ENCODE measurements at places on chromosomes 2 and 18.

- DNase-seq, result no peak
Measured at GRCh38 chr18:34223893-34224422, 755 bp downstream of the NOL4 start.

DNA sequence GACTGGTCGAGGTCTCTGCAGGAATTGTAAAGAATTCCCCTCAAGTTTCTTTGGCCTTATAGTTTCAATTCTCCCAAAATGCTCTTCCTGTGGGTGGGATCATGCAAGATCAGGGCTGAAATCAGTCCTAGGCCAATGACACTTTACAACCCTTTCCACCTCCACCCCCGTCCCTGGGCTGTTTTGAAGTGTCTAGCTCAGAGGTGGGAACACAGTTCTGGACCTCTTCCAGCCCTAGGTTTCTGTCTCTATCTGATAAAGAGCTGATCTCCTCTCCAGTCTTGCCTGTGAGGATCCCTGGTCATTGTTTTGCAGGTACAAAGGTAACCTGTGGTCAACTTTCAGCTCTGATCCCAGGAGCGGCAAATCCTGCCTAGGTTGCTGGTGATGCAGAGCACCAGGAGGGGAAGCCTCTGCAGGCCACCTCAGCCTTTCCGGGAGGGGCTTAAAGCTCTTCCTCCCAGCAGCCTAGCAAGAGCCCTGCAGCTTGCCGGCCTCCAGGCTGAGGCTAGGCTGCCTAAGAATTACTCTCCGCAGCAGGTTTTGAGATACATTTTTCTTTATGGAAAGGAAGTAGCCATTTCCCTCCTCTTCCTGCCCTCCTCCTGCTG is 69.8 kb upstream of the WIPF1 start:
- no peak for DNase-seq

DNA sequence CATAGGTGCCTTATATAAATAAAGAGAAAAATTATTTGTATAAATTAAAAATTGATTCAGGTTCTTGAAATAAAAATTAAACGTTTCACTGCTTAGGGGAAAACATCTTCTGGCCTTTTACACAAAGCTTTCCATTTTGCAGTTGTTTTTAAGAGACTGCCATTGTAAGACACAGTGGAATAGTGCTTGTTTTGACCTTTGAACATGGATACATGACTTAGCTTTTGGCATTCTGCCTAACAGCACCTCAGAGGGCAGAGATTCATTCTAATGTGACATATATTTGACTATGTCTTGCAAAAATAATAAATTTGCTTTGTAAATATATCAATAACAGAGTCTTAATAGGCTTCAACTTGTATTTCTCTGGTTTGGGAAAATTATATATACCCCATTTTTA is 142.1 kb downstream of the SLC4A10 start:
- no peak for DNase-seq

- DNase-seq, result no peak
Measured at GRCh38 chr2:225761396-225761795, 361.9 kb downstream of the NYAP2 start.

DNA sequence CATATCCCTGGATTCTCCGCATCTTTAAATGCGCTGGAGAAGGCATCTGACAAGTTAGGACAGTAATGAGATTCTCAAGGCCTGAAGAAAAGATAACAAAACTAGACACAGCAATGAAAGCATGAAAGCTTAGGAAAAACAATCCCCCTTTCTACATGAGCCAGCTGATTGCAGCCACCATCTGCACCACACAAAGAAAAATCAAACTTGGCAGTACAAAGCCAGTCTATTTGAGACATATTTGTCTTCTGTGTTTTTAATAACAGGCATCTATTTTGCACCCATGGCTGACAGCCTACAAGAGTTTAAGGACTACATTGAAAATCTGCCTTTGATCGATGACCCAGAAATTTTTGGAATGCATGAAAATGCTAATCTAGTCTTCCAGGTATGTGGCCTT is 83.6 kb downstream of the TRABD2A start:
- DNase-seq, result no peak

DNA sequence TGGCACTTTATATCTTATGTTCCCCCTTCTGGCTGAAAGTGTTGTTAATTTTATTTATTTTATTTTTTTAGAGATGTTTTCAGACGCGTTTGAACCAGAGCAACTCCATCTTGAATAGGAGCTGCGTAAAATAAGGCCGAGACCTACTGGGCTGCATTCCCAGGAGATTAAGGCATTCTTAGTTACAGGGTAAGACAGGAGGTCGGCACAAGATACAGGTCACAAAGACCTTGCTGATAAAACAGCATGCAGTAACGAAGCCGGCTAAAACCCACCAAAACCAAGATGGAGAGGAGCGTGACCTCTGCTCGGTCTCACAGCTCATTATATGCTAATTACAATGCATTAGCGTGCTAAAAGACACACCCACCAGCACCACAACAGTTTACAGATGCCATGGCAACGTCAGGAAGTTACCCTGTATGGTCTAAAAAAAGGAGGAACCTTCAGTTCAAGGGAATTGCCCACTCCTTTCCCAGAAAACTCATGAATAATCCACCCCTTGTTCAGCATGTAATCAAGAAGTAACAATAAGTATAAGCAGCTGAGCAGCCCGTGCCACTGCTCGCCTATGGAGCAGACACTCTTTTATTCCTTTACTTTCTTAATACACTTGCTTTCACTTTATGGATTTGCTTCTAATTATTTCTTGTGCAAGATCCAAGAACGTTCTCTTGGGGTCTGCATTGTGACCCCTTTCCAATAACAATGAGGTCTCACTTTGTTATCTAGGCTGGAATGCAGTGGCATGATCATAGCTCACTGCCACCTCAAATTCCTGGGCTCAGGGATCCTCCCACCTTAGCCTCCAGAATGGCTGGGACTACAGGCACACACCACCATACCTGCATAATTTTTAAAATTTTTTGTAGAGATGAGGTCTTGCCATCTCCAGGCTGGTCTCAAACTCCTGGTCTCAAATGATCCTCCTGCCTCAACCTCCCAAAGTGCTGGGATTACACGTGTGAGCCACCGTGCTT is 55.9 kb downstream of the CACNB4 start:
- DNase-seq, result no peak

DNA sequence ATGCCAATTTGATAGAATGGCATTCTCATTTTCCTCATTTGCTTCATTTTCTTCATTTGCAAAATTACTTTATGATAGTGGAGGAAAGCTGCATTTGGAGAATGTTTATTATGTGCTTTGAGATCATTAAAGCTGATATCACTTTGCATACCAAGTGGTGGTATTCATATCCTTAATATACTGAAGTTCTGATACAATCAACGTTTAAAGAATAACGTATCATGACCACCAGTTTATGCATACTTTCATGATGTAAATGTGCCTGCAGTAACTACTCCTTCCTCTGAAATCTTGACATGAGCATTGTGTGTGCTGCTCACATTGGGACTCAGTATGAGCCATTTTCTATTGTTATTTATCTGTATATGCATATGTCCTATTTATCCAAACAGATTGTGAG is 302.1 kb downstream of the ARHGAP15 start:
- no peak for DNase-seq

DNA sequence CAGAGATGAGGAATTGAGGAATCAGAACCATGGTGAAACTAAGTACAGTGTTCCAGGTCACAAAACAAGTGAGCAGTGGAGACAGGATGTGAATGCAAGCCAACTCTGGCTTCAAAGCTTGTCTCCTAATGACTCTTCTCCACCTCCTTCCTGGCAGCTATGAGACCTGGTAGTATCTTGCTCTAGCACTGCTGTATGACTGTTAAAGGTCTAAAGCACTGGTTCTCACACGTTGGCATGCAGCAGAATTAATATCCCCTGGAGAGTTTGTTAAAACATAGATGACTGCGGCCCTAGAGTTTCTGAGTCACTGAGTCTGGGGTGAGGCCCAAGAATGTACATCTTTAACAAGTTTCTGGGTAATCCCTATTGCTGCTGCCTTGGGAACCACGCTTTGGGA is 63.3 kb downstream of the SUCLG1 start:
- DNase-seq, result peak; percentile 4

DNA sequence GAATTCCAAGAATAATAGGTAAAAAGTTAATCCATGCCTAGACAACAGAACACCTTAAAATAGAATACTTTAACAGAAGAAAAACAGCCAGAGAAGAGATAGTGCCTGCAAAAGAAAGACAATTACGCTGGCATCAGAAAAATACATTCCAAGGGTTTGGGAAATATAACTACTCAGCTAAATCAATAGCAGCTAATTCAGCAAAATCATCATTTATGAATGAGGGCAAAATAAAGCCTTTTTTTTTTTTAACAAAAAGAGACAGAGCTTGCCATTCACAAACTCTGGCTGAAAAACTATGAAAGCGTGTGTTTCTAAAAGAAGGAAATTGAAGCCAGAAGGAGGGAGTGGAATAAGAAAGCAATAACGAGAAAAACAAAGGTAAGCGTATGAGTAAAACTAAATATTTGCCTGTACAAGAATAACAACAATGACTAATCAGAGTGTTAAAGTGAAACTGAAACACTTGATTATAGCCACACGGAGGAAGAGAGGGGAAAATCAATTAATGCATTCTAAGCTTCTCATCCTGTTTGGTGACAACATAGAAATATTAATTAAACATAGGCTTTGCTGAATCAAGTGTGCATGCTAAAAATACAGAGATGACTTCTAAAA is 90.2 kb downstream of the EHD3 start:
- no peak for DNase-seq

DNA sequence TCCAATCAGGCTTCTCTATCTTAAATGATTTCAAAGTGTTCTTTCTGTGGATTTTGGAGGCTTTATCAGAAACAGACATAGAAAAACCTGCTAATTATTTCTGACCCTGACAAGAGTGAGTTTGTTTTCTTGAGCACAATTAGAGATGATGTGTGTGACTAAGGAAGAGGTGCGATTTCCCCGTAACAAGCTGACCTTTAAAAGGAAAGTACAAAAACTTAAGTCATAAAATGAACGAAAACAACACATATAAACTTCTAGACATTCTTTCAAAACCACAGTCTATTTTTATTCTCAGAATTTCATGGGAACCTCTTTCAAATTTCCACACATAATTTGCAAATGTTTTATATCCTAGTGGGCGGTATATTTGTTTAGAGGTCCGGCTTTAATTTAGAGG is 604.8 kb downstream of the CPS1 start:
- DNase-seq, result no peak

GRCh38 chr2:71608034-71608433 is 154.7 kb downstream of the DYSF start:
- DNase-seq, result no peak

DNA sequence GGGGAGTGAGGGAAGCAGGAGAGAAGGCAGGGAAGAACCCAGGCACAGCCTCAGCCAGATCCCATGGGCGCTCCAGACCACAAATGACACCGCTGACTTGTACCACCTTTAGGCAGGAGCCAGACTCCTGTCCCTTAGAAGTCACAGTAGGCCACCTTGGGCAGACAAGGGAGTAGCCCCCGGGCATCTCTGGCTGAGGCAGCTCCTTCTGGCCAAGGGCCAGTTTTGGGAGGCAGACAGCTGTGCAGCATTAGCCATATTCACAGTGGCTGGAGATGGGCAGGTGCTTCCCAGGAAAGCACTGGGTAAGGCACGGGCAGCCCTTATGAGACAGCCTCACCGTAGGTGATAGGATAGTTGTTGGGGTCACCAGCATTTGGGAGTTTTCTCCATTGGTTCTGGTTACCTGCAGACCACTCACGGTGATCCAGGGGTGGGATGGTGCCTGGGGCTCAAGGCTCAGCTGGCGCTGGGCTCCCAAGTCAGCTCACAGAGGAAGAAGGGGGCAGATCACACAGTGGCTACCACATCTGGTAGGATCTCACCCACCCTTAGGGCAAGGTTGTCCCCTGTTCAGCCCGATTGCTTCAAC is 2.1 kb downstream of the ASTL start:
- DNase-seq, result no peak

- DNase-seq, result no peak
Measured at GRCh38 chr18:67261931-67262552, 254.5 kb downstream of the DSEL start.

GRCh38 chr2:32719933-32720716 is 92.3 kb downstream of the TTC27 start:
- no peak for DNase-seq

DNA sequence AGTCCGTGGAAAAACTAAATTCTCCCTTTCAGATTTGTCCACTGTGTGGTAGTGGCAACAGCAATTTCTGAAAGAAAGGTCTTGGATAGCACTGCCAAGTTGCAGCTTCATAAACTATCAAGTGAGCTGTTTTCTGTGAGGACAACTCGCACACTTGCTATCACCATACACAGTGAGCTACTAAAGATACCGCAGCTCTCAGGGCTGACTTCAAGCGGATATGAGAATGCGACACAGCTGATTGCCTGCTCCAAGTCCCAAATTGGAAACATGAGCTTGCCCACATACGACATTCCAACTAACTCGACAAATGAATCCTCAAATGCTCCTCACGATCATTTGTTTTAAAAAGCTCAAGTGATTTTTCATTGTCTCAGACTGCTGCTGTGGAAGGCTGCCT is 46.2 kb downstream of the E2F6 start:
- no peak for DNase-seq

DNA sequence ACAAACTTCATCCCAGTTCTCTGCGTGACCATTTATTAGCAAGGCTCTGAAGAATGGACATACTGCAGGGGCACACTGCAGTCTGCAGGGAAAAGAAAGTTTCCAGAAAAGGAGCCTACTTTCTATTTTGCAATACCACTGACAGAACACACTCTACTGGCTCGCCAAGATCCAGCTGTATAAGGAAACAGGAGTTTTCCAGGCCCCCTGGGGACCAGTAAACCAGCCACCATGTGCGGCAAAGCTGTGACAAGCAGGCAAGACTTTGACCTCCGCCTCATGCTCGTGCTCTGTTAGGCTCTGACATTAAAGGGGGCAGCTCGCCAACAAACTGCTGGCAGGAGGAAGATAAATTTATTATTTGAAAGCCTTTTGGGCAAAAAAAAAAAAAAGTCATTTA is 67.3 kb downstream of the CCBE1 start:
- DNase-seq, result no peak

- DNase-seq, result no peak
Measured at GRCh38 chr2:110720547-110720946, 11.8 kb upstream of the ACOXL start.

GRCh38 chr2:100716581-100716980 is 103.4 kb upstream of the NPAS2 start:
- no peak for DNase-seq

- DNase-seq, result peak; percentile 77
Measured at GRCh38 chr2:84924173-84925106, 19.0 kb downstream of the TMSB10 start.

DNA sequence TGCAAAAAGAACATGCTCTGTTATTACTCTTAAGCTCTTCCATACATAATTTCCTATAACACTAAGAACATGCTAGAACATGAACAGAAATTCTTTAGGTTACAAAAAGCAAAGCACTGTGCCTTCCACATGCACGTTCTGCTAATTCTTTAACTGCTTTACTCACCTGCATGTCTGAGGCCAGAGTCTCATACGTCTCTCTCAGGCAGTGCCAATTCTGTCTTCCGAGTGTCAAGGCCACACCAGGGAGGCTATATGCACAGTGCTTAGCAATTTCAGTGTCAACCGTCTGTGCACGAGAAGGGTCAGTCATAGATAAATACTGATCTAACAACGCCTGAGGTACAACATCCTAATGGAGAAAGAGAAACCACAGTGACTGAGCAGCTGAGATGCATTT is 55.1 kb downstream of the PPP4R1 start:
- no peak for DNase-seq

GRCh38 chr2:129914538-129915302 is 64.7 kb upstream of the RAB6C start:
- DNase-seq, result no peak

GRCh38 chr18:23186781-23187180 is 51.5 kb downstream of the CABLES1 start:
- no peak for DNase-seq
